ENCODE measurements at places on chromosomes 2 and 18.

DNA sequence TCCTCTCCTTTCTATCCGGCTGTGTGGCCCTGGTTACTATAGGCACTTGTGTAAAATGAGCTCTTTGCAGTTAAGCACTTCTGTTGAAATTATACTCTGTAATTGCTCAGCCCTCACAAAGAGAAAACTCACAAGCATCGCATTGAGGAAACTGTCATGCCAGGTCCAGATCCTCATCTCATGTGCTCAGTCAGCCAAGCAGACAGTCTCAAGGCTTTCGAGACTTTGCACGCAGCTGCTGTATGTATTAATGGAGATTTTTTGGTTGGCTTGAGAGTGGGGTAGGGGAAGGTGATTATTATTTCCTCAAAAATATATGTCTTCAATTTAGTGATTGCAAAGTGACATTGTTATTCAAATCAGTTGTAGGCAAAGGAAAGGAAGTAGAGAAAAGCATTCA is 33.0 kb upstream of the PHLPP1 start:
- DNase-seq, result no peak

GRCh38 chr2:241541564-241542277 is 16.8 kb upstream of the BOK start:
- DNase-seq, result no peak

DNA sequence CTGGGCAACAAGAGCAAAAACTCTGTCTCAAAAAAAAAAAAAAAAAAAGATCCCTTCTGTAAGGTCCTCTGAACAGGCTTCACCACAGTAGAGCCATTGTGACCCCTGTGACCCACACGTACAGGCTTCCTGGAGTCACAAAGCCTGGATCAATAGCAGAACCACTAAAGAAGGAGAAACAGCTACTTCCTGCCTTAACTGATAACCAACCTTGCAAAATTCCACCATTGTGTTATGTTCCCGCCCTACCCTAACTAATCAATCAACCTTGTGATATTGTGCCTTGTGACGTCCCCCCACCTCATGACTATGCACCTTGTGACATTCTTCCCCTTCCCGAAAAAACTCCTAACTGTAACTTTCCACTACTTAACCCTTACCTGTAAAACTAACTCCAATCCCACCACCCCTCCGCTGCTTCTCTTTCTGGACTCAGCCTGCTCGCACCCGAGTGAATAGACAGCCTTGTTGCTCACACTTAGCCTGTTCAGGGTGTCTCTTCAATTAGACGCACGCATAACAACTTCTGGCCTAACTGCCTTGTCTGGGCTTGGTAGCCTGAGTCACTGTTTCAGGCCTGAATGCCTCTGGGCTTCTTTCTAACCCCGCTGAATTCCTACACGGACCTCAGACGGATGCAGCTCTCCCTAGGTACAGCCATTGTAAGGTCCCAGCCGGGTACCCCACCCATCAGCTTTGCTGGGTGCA is 13.9 kb downstream of the SCYGR8 start:
- no peak for DNase-seq

DNA sequence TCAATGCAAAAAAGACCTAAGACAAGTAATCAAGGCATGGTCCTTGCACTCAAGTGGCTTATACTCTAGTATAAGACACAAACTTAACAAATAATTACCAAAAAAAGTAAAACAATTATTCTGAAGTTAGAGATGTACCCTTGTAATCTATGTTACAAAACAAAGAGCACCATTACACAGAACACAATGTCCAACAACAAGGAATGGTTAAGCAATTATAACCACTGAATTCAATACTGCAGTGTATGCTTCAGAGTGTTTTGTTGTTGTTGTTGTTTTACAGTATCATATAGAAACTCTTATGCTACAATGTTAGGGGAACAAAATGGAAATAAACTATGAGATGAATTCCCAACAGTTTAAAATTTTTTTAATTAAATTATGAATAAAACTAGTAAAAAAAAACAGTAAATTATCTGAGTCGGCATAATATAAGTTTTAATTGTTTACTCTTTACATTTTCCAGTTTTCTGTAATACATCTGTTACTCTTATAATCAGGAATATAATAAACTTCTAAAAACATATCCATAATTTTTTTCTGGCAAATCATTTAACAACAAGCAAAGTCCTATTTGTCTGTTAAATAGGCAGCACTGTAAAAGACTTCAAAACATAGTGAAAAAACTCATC is 29.2 kb downstream of the ROCK2 start:
- DNase-seq, result no peak

- no peak for DNase-seq
Observed at GRCh38 chr2:33059471-33060156, 112.9 kb downstream of the LTBP1 start.

- no peak for DNase-seq
Observed at GRCh38 chr2:201994973-201995638, 38.5 kb upstream of the FZD7 start.

- DNase-seq, result no peak
Observed at GRCh38 chr2:159065313-159065712, 96.9 kb downstream of the TANC1 start.

DNA sequence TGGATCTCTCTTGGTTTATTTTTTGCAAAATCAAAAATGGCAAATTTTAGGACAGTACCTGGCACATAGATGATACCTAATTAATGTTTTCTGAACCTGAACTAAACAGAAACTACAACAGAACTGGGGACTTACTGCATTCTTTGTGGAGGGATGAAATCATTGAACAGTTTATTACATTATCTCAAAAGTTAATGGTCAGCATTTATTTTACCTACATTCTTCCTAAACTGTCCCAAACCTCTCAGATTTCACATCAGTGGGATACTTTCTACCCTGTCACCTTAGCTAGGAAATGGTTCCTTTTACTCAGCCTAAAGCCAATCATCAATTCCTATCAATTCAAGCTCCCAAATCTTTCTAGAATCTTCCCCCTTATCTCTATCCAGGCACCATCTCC is 10.3 kb downstream of the NIF3L1 start:
- no peak for DNase-seq

DNA sequence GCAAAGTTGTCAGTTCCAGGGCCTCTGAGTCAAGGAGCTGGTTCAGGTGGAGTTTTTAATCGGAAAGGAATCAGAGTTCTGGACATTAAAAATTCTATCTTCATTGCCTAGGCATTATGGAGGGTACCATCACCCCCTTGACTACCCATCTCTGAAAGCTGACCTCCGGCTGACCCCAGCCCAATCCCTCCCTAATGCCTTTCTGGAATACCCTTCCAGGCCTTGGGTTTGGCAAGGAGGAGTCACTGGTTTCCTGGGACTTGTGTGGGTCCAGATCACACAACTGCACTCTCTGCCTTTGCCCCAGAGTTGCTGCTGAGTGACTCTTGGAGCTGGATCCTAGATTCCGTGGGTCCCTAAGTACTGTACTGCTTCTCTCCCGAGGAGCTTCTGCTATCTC is 1.0 kb upstream of the OSR1 start:
- no peak for DNase-seq

GRCh38 chr2:176959614-176960013 is 253.0 kb upstream of the HNRNPA3 start:
- DNase-seq, result no peak

- DNase-seq, result no peak
Observed at GRCh38 chr2:41872646-41873045, 175.2 kb upstream of the PKDCC start.

DNA sequence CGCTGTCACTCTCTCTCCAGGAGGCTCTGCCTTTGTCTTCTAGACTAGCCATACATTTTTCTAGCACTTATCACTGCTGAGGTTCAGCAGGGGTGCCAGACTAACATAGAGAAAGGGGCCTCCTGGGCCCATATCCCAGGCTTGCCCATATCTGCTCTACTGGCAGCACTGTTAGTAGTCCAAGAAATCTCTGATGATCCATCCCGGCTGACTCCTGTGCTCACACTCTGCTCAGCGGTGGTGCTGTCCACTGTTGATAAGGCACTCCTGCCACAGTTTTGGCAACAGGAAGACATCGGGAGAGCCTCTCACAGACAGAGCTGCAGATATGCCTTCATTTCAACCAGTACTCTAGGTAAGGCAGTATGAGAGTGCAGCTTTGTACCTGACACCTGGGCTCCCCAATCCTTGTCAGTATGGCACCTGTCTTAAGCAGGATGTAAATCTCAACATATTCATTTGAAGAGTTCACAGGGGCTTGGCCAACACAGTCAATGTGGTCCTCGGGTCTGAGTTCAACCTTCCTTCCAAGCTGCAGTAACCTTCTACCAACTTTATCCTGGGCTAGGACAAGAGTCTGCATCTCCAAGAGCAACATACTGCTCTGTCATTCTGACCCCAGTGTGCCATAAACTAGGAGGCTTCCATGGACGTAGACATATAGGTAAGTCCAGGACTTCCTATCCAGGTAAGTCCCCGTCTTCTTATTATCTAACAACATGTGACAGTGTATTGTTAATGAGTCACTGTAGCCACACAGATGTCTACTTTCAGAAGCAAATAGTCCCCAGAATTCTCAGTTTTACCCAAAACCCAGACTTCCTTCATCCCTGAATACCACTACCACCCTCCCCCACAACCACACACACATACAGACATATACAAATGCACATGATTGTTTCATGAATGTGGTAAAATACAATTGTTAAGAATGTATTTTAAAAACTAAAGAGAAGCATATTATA is 16.2 kb downstream of the KLF7 start:
- DNase-seq, result no peak

- no peak for DNase-seq
Observed at GRCh38 chr2:96747061-96747617, 7.3 kb upstream of the LMAN2L start.

DNA sequence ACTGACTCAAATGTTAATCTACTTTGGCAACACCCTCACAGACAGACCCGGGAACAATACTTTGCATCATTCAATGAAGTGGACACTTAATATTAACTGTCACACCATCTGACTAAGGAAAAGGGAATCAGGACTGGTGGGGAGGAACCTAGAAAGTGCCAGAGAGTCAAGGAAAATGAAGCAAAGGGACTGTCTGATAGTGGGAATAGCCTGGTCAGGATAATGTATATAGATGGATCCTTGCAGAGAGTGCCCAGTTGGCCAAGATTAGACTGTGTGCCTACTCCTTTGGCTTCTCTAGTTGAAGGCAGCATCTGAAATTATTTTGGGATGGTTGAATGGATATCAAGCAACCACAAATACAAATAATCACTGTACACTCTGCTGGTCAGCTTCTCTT is 45.2 kb downstream of the ARL6IP6 start:
- DNase-seq, result no peak

DNA sequence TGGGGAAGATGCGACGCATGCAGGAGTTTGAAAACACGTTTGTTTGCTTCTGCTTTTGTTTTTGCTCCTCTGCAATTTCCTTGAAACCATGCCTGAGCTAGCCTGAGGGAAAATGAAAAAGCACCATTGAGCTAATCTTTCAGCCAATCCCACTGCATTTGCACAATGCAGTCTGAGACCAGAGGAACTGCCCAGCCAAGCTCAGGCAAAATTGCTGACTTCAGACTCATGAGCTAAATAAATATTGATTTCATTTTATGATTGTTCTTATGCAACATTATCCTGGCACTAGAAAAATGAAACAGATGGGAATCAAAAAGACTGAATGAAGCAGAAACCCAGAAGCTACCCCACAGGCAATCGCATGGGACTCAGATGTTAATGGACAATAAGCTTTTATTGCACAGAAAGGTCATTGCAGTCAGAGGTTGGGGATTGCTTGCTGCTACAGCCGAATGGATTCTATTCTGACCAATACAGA is 37.0 kb downstream of the TPRKB start:
- DNase-seq, result peak; percentile 74

DNA sequence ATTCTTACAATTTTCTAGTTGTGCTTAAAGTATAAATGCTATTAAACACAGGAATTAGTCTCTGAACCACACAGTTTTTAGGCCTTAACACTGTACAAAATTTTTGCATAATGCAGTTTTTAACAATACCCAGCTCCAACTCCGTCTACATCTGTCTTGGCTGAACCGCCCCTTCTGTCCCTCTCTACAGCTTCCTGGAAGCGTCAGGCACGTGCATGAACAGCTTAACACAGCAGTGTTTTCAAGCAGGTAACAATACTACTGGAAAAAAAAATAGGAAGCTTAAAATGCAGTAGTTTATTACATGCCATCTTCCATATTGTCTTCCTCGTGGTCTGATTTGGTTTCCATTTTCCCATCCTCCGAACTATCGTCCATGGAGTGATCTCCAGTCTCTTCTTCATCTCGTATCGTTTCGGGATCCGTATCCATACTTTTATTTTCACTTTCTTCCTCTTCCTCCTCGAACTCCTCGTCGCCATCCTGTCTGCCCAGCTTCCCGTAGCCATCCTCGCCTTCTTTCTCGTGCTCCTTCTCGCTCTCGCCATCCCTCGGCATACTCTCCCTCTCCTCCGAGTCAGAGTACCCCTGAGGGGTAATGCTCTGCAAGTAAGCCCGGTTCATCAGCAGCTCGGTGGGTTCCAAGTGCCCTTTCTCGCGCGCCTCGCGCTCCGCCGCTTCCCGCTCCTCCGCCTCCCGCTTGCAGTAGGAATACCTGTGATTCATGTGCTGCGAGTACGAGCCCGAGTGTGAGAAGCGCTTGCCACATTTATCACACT is 130.6 kb downstream of the ZEB2 start:
- DNase-seq, result no peak

DNA sequence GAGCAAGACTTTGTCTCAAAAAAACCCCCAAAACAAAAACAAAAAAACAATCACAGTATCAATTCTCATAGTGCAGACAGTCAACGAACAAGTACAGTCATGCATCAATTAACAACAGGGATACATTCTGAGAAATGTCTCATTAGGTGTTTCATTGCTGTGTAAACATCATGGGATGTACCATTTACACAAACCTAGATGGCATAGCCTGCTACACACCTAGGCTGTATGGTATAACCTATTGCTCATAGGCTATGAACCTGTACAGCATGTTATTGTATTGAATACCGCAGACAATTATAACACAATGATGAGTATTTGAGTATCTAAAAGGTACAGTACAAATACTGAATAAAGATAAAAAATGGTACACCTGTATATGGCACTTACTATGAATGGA is 67.8 kb upstream of the LMAN1 start:
- DNase-seq, result no peak
